Activated T-cell treated with anti-CD3 and anti-CD28 coated beads, Interleukin-2, amount 50 U/mL, for 72 hours (primary cell): ENCODE measurements at places on chromosomes 2 and 18. TPM values are rescaled to one million over a fixed set of nuclear protein-coding genes. Genes with fewer than 3 reads are reported as not detected.

Gene VWC2L
- total RNA-seq = not detected

Gene GPR35
- 50.7 TPM for total RNA-seq

Gene CCDC178
- not detected for total RNA-seq

Gene D2HGDH
- 25.8 TPM for total RNA-seq

Gene SERPINB8
- total RNA-seq = 18.6 TPM

Gene ZEB2
- total RNA-seq = 58.2 TPM

Gene MAL
- 92.6 TPM for total RNA-seq

GRCh38 chr2:32135409-32135808, 30.3 kb upstream of the SLC30A6 start:
- no peaks in the 10 kb centered on the region for H3K27me3 ChIP-seq
- no peak for DNase-seq
- H3K27ac ChIP-seq = no peak overlapping the region
- H3K4me3 ChIP-seq = no peak overlapping the region

DNA sequence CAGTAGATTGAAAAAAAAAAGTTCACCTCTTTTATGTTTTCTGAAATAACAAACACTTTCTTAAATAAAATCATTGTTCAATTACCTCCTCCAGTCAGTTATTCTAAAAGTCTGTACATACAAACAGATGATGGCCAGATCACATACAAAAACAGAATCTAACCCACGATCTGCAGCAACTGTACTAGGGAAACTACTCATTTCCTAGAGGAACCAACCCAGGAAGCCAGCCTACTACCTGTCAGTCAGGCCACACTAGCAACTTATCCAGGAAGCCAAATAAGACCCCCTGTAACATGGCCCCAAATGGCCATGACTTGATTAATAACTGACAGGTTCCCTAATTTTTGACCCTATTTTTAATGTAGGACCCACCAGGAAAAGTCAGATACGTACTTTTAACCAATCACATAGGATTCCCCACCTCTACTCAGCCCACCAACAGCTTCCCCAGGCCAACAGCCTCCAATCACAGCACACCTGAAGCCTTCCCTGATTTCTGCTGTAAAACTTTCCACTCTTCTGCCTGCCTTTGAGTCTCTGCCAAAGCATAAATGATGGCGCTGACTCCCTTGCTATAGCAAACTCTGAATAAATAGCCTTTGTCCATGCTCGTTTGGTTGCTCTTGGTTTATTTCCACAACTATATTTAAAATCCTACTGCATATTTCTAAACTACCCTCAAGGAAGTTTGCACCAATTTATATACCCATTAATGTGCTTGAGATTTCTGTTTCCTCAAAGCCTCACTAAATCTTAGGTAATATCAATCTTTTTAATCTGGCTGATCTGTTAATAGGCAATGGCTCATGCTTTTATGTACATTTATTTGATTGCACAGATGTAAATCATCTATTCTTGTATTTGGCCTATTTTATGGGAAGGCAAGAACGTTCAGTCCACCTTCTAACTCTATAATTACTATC, 486.4 kb downstream of the FBXO15 start:
- no peak overlapping the region for H3K4me3 ChIP-seq
- H3K27me3 ChIP-seq = no peaks in the 10 kb centered on the region

- no peaks in the 10 kb centered on the region for H3K27me3 ChIP-seq
- DNase-seq = no peak
- peaks cover 11% of the 10 kb centered on the region for H3K36me3 ChIP-seq
- H3K4me3 ChIP-seq = no peak overlapping the region
- peaks cover 7% of the 10 kb centered on the region for H3K4me1 ChIP-seq
Observed at GRCh38 chr2:190499273-190499672, 35.2 kb downstream of the NEMP2 start.

DNA sequence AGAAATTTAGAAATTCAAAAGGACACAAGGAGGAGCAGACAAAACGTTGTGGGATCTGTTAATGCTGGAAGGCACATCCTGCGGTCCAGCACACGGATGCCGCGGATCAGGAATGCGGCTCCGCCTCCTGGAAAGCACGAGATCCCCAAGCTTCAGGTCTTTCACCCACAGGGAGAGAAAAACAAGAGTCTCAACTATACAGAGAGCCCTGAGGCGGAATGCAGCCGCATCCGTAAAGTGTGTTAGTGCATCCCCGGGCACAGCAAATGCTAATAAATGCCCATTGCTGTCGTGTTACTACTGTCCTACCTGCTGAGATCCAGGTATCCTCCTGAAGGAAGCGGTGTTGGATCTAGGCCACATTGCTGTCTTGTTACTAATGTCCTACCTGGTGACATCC, 303.9 kb downstream of the EIPR1 start:
- H3K27ac ChIP-seq = no peak overlapping the region
- H3K27me3 ChIP-seq = peaks cover 4% of the 10 kb centered on the region
- no peaks in the 10 kb centered on the region for H3K36me3 ChIP-seq
- H3K4me1 ChIP-seq = no peaks in the 10 kb centered on the region

GRCh38 chr2:71603311-71603811, 150.0 kb downstream of the DYSF start:
- H3K36me3 ChIP-seq = no peaks in the 10 kb centered on the region
- peaks cover 34% of the 10 kb centered on the region for H3K27me3 ChIP-seq
- no peak overlapping the region for H3K4me3 ChIP-seq
- peaks cover 12% of the 10 kb centered on the region for H3K4me1 ChIP-seq
- H3K27ac ChIP-seq = no peak overlapping the region

DNA sequence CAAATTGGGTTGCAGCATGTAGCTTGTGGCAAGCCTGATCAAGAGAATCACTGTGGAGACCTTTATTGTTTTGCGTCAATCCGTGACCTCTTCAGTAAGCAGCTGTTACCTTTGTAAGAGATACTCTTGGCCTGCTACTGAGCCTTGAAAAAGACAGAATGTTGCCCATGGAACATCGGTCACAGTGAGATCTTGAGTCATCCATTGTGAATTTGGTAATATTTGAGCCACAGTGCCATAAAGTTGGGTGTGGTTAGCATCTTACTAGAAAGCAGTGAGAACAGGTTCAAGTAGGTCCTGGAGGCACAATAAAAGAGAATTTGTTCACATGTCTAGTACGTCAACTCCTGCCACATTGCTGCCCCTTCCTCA, 12.7 kb upstream of the EFR3B start:
- no peak overlapping the region for H3K27ac ChIP-seq
- no peak overlapping the region for H3K4me3 ChIP-seq
- no peak for DNase-seq
- H3K36me3 ChIP-seq = no peaks in the 10 kb centered on the region
- no peaks in the 10 kb centered on the region for H3K4me1 ChIP-seq
- peaks cover 5% of the 10 kb centered on the region for H3K27me3 ChIP-seq
